Activated CD4-positive, alpha-beta T cell treated with anti-CD3 and anti-CD28 coated beads for 4 hours (primary cell): ENCODE measurements at places on chromosomes 7 and 10.

DNA sequence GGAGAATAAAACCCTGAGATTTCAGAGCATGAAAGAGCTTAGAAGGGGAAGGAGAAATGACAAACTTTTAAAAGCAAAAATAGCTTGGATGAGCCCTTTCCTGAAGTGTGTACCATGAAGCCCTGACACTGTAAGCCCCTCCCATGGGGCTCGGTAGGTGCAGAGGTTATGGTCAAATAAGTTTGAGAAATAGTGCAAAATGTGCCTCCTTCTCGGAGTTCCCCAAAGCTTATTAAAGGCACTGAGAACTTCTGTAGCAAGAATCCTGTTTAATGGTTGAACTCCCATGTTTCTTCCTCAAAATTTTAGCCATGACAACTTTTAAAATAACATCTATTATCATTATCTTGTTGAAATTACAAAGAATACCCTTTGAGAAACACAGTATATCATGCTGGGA is 10.5 kb upstream of the HYCC1 start:
- DNase-seq, result no peak

- no peak for DNase-seq
Measured at GRCh38 chr7:100865938-100866728, 1.1 kb upstream of the TRIP6 start.

DNA sequence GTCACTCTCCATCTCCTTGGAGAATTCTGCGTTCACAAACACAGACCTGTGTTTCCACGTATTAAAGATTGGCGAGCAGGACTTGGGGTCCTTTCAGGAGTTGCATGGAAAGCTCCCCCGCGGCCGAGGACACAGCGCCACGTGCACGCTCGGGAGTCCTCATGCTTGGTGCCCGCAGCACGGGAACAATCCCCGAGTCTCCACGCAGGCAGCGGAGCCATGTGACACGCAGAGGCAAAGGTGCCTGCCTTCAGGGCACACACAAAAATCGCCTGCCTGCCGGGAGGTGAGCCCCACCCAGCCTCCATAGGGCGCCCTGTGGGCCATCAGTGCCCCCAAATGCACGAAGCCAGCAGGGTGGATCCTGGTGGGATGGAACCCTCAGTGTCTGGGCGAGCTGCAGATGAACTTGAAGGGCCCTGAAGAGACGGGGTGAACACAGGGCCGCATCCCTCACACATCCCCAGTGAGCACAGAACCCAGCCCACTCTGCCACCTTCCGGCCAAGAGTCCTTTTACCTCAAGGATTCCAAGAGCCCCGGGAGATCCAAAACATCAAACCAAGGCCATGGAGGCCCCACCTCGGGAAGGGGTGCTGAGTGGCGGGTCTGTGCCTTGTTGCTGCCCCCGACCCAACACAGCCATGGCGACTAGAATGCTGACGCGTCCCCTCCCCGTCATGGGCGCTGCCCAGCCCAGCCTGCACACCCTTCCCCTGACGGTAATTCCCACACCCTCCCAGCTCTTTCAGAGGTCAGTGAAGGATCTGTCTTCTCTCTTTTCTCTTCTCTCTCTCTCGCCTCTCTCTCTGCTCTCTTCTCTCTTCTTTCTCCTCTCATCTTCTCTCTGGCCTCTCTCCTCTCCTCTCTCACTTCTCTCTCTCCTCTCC is 55.9 kb downstream of the CFAP46 start:
- DNase-seq, result no peak

DNA sequence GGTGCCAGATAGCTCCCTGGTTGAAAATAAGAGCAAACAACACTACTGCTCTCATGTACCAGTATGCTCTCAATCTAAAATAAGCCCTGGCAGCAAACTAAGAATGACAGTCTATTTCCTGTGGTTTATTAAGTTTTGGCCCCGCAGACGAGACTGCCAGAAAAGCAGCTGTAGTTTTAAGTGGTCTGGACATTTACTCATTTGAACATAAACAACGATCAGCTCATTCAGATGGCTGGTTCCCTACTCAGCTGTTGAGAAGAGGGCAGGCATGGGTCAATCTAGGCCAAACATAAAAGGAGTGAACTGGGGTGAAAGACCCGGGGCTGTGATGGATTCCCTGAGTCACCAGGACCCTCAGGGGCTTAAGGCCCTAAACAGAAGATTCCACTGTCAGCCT is 4.5 kb downstream of the TRIL start:
- DNase-seq, result no peak

GRCh38 chr7:119720541-119720940 is 552.4 kb upstream of the KCND2 start:
- no peak for DNase-seq

DNA sequence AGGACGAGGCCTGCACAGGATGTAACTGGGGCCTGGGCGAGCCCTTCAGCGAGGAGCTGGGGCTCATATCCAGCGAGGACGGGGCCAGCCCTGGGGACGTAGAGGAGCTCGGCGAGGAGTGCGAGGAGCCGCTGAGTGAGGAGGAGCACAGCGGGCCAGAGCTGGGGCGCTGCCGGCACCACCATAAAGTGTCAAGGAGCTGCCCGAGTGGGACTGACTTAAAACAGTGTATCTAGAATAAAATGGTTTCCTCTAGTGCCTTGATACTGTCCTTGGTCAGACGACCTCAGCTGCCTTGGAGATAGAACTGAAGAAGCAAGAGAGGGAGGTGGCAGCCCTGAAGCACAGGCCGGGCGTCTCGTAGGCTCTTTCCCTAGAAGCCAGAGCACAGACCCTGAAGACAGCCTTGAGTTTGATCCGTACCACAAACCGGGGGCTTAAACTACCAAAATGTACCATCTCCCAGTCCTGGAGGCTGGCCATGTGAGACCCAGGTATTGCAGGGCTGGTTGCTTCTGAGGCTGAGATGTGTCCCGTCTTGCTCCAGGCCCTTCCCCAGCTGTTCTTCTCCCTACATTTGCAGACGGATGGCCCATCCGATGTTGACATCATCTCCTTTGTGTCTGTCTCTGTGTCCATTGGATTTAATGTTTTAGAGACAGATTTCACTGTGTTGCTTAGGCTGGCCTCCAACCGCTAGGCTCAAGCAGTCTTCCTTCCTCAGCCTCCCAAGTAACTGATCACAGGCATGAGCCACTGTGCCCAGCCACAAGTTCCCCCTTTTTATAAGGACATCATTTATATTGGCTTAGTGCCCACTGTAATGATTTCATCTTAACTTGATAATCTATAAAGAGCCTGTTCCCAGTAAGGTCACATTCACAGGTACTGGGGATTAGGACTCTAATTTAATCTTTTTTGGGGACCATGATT is 35.8 kb downstream of the DNAJB6 start:
- no peak for DNase-seq

DNA sequence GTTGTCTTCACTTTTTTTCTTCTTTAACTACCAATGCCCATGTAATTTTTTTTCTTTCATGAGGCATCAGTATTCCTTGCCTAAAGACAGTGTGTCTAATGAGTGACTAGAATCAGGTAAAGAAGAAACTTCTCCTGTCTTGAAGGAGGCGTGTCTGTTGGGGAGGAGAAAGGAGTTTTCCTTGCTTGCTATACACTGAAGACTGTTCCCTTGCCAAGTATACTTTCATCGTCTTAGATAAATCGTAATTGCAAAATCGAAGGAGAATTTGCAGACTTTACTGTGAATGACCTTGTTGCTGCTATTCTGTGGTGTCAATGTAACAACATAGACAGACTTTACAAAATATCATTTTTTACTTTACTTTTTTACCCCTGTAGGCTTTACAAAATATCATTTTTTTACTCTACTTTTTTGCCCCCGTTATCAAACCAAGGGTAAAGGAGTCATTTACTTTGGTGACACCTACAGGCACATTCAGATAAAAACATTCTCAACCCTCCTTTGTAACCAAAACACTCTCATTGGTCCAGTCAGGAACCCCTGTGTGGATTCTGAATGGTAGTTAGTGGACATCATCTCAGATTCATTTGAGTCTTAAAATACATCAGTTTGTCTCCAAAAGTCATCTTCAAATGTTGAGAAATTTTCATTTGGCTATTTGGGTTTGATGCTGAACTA is 232.4 kb downstream of the AHR start:
- DNase-seq, result no peak

DNA sequence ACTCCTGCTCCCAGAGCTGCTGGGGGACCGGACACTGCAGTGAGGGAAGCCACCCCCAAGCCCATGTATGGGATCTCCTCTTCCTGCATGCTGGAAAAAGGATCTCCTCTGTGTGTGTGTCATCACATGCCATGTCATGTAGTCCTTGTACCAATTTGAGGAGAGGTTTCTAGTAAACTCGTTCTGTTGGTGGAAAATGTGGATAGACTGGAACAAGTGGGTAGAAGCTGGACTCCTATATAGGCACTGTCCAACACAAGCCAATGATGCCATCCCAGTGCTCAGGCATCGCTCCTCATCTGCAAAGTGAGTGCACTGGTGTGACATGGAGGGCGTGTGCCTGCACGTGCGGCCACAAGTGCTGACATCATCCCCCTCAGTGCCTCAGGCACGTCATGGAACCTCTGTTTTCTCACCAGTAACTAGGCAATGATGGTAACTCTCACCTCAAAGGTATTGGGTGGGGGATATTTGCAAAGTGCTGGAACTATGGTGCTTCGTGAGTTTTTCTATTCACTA is 19.3 kb downstream of the MYO1G start:
- no peak for DNase-seq

GRCh38 chr10:13712837-13713581 is 126.2 kb downstream of the PRPF18 start:
- DNase-seq, result peak; percentile 10

DNA sequence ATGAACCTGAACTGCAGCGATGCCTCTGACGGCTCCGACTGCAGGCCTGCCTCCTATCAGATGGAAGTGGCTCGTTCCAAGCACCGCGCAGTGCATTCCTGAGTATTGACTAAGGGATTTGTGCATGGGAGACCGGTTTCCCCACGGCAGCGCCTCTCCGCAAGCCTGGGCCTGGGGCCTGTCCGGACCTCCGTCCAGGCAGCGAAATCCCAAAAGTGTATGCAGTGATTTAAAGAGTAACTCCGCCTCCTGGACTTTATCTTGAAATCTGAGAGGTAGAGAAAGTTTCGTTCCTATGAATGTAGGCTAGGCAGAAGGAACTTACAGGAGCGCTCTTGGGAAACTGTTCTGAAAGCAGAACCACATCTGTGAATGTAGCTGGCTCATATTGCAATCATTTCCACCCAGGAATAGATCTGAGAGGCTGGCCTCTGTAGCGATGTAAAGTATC is 106.2 kb upstream of the CELF2 start:
- no peak for DNase-seq

- DNase-seq, result no peak
Measured at GRCh38 chr10:103429647-103430046, 22.5 kb downstream of the CALHM2 start.

- DNase-seq, result no peak
Measured at GRCh38 chr7:51113560-51113959, 203.0 kb downstream of the COBL start.

GRCh38 chr10:131445623-131446022 is 134.1 kb upstream of the TCERG1L start:
- no peak for DNase-seq

- DNase-seq, result no peak
Measured at GRCh38 chr10:88983206-88983605, 7.4 kb upstream of the FAS start.

GRCh38 chr7:84230491-84230890 is 35.9 kb upstream of the SEMA3A start:
- DNase-seq, result no peak
